Thymus (tissue), 14 donors: ENCODE measurements at places on chromosomes 1 and 21.

DNA sequence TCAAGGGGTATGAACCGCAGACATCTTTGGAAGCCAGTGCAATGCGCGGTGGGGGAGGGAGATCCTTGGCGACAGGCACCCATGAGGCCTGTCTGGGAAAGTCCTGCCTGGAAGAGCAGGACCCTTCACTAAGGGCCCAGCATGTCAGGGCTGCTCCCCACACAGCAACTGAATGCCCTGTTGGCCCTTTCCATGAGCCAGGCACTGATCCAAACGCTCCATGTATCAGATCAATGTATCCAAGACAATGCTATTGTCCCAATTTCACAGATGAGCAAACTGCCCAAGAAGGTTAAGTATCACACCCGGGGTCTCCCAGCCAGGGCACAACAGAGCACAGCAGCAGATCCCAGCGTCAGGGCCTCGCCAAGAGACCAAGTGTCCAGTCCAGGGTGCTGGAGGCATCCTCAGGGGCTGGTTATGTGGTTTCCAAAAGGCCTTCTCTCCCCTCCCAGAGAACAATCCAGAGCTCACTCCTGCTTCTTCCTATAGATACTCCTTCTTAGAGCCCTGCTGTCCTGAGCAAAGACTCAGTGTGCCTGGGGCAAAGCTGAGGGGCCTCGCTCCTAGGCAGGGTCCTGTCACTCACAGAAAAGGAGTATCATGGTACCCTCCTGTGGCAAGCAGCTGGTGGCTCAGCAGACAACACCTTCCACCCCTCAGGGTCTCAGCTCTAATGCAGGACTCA, 328.0 kb downstream of the NPHP4 start:
- DNase-seq = no peak

GRCh38 chr21:27321791-27322190, 354.9 kb upstream of the ADAMTS5 start:
- DNase-seq = no peak

GRCh38 chr1:218377143-218377660, 32.1 kb downstream of the TGFB2 start:
- peak; percentile 4 for DNase-seq

- no peak for DNase-seq
These were observed 11.2 kb downstream of the CD46 start for GRCh38 chr1:207763091-207763490.

DNA sequence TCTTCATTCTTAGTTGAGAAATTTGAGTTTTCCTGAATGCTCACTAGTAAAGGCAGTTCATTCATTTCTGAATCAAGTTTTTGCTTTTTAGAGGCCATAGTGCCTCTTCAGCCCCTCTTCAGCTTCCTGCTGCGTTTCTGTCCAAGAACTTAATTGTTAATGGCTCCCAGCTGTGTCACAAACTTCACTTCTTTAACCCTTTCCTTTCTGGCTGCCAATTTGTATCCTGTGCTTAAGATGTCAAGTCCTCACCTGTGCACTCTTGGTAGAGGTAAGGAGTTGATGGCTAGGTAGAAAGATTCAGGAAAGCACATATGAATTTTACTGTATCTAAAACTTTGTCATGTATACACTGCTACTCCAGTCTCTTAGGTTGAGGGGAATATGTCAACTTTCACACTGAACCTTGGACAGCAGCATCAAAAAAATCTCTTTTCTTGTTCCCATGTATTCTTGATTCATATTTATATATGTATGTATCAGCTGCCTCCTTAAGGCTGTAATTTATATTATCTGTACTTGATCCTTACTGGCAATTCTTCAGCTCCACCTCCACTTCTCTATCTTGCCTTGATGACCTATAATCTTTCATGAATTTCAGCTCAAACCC, 612.8 kb downstream of the LMO4 start:
- DNase-seq = no peak

GRCh38 chr1:160261556-160261892, 825 bp downstream of the DCAF8 start:
- peak; percentile 59 for DNase-seq

DNA sequence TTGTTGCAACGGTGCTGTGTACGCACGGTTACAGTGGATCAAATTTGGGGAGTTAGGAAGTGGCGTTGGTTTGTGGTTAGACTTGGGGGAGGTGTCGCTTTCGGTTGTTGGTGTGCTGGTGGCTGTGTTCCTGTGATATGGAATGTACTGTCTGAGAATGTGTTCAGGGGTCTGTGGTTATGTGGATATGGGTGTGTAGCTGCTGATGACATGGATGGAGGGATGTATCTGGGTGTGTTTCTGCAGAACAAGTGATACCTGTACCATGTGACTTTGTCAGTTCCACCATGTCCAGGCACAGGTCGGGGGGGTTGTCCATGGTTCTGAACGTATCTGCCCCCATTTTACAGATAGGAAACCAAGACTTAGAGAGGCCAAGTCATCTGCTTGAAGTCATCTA, 22.7 kb downstream of the PAX7 start:
- DNase-seq = no peak

- DNase-seq = no peak
These were observed 7.0 kb downstream of the CSDE1 start for GRCh38 chr1:114750780-114751179.

DNA sequence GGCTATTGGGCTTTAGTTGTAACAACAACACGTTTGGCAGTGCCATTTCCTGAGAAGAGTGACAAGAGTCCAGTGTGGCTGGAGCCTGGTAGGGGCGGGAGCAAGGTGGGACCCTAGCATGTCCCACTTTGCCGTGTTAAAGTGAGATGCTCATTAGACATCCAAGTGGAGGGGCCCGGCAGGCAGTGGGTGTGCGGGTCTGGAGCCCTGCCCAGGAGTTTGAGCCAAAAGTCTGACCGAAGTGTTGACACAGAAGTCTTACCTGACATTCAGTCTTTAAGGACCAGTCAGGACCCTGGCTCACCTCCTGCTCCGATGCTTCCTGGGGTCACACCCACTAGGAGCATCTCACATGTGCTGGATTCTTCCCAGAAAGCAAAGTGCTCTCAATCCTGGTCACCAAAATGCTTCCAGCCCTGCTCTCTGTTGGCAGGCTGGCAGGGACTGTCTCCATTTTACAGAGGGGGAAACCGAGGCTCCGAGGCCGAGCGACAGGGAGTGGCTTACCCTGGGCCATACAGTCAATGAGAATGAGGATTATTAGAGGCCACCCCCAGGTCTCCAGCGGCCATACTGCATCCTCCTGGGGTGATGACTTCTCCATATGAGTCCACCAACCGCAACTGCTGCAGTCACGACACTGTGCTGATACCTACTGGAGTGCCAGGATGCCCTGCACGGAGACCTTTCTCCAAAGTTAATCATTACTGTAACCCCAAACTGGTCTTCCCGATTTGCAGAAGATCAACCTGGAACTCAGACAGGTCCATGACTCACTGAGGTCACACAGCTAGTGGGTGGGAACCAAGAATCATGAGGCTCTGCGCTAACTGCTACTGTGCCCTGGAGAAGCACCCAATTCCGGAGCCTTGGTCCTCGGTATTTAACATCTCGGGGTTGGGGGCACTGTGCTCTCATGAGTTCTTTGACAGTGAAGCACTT, 112.7 kb downstream of the PRDM2 start:
- DNase-seq = no peak

- DNase-seq = no peak
These were observed 37.1 kb upstream of the DOCK7 start for GRCh38 chr1:62725255-62725654.

DNA sequence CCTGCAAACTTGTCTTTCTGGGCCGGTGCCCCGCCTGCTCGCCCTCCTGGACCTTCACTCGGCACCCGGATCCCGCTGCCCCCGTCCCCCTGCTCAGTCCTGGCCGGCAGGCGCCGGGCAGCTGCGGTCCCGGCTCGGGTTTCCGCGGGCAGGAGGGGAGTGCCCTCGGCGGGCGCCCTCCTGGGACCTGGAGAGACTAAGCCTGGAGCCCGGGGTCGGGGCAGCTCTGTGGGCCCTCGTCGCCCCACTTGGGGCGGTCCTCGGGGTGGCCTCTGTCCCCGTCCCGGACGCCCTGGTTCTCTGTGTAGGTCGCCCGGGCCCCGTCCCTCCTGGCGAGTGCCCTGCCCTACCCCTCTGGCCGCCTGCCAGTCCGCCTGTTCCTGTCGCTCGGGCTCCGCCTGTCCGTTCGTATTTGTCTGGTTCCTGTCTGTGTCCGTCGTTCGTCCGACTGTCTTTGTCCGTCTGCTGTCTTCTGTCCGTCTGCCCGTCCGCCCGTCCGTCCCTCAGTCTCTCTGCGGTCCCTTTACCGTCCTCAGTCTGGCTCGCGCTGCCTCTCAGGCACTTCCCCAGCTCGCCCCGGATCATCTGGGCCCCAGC, 490 bp downstream of the SERINC2 start:
- DNase-seq = no peak

DNA sequence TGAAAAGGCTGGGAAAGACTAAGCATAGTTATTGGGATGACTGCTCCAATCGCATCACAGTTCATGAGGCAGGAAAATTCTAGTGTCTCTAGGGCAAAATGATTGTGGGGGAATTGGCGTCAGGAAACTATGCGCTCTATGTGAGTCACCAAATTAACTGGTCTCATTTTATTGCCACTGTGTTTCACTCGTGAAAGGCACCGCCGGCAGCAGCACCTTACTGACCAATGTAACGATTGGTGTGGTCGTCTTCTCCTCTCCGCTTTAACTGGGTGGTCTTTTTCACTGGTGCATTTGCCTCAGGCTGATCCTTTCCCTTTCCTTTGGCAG, 83.5 kb downstream of the SPAG17 start:
- no peak for DNase-seq
